ENCODE measurements at places on chromosomes 5 and 9. TPM values are rescaled to one million over a fixed set of nuclear protein-coding genes. Genes with fewer than 3 reads are reported as not detected.

The WDR38 gene
- not detected for total RNA-seq

The SPINK4 gene
- total RNA-seq, result not detected

The CDO1 gene
- 73.2 TPM for total RNA-seq

The PFN3 gene
- total RNA-seq, result not detected

The PCDHGB1 gene
- 7.8 TPM for total RNA-seq

The GLIPR2 gene
- total RNA-seq, result 9.2 TPM

The SYNPO gene
- total RNA-seq, result 5.8 TPM

DNA sequence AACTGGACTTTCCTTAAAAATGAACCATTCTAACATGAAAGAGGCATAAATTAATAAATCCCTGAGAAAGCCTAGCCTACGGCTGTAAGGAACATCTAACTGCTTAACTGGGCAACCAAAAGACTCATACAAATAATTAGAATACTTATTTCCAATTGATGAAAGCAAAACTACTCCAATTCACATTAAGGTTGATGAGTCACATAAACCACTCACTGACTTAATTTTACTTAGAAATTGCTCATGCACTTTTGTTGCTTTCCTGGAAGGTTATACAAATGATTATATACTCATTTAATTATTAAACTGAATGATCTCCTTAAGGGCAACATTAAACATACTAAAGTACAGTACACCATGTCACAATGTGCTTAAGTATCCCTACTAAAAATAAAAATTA lies 101.9 kb downstream of the NFIB start:
- no peak for DNase-seq

DNA sequence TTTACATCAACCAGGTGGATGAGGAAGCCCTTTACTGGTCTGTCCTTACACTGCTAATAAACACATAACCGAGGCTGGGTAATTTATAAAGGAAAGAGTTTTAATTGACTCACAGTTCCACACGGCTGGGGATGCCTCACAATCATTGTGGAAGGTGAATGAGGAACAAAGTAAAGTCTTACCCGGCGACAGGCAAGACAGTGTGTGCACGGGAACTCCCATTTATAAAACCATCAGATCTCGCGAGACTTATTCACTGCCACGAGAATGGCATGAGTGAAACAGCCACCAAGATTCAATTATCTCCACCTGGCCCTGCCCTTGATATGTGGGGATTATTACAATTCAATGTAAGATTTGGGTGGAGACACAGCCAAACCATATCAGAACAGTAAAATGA lies 67.3 kb upstream of the GRAMD2B start:
- DNase-seq, result no peak

- no peak for DNase-seq
Observed at GRCh38 chr9:6414247-6414641, 1.2 kb downstream of the UHRF2 start.

GRCh38 chr9:129773262-129774048 lies 20.6 kb upstream of the PTGES start:
- no peak for DNase-seq

- DNase-seq, result no peak
Observed at GRCh38 chr5:136084698-136085097, 47.9 kb upstream of the SMAD5 start.
